ENCODE measurements at places on chromosomes 13 and 19.

GRCh38 chr13:48181482-48182145 lies 51.4 kb upstream of the ITM2B start:
- DNase-seq: no peak

- DNase-seq: no peak
These were observed 13.0 kb upstream of the MYH14 start for GRCh38 chr19:50190439-50190891.

- no peak for DNase-seq
These were observed 307.4 kb downstream of the KLF5 start for GRCh38 chr13:73366241-73366640.

DNA sequence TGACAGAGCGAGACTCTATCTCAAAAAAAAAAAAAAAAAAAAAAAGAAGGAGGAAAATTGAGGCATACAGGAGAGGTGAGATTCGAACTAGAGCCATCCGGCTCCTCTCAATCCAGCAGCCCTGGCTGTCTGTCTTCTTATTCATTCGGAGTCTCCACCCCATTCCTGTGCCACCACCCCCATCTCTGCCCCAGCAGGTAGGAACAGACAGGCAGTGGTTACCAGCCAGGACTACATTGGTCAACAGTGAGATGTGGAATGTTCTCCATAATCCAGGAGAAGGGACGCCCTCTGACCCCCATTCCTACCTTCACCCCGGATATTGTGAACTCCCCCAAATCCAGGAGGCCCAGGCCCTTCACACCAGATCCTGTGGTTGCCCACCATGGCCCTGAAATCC lies 6.6 kb upstream of the S1PR2 start:
- DNase-seq: no peak

- no peak for DNase-seq
These were observed 25.4 kb downstream of the PAK4 start for GRCh38 chr19:39150807-39151600.
